Stimulated activated CD4-positive, alpha-beta T cell treated with anti-CD3 and anti-CD28 coated beads, Interleukin-15, amount 100 ng/mL, for 48 hours (primary cell): ENCODE measurements at places on chromosomes 2 and 18.

DNA sequence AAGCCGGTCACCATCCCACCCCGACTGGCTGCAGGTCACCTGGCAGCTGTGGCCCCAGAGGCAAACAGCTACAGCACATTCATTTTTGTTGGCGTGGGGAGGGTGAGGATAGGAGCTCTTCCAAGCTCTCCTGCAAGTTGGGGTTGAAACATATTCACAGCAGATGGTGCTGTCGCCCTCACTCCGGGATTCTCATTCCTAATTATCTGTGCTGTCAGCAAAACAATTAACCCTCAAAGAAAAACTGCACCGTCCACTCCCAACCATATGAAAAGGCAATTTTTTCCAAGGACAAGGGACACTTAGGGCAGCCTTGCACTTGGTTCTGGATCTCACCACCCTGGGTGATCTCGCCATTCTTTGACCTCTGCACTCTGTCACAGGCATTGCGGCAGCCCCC is 68.6 kb downstream of the ZBTB7C start:
- no peak for DNase-seq

DNA sequence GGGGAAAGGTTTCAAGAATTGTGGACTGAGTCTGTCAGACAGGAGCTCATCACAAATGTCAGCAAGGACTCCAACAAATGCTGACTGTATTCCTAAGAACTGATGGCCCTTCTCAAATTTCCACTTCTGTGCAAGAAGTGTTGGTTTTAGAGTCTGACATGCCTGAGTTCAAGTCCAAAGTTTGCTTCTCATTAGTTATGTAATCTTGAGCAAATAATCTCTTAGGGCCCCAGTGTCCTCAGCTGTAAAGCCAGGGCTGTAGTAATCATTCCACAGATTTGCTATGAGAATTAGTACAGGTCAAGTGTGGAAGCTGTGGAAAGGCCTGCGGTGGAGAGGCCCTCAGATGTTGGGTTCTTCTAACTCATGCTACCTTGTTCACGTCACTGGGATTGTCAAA is 23.9 kb downstream of the MEP1B start:
- no peak for DNase-seq

DNA sequence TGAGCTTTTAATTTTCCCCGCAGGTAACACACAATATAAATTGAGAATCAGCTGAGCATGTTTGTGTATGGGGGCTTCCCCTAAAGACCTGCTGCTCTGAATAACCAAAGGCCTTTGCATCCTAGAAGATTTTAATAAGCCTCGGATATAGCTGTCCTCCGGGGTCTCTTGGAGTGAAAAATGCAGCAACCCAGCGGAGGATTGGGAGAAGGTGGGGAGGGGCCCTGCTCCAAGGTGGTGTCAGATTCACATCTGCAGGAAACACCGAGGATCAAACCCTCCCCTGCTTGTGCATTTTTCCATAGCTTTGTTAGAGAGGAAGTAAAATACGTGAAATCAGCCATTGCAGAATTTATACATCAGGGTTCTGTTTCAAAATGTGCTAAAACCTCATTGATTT is 63.0 kb upstream of the OTOF start:
- DNase-seq = no peak

- DNase-seq = no peak
These were observed 270.1 kb downstream of the IRS1 start for GRCh38 chr2:226529556-226529955.

GRCh38 chr2:52594026-52594425 is 1173.6 kb upstream of the CHAC2 start:
- DNase-seq = no peak
